ENCODE measurements at places on chromosomes 3 and 15.

DNA sequence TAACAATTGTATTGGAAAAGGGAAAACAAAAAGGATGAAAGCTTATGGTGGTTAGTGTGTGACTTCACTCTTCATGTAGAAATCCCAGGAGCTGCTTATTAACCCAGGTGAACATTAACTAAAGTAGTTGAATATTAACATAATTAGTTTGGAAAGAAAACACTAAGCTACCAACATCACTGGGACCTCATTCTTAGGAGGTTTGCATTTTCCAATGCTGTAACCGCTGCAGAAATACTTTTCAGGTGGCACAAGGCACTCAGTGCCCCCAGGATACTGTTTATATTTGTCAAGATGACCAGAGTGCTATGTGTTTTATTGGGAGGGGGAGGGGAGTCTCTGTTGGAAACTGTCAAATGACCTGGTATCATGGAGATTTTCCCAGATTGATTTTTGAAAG, 25.9 kb upstream of the VILL start:
- DNase-seq = no peak

DNA sequence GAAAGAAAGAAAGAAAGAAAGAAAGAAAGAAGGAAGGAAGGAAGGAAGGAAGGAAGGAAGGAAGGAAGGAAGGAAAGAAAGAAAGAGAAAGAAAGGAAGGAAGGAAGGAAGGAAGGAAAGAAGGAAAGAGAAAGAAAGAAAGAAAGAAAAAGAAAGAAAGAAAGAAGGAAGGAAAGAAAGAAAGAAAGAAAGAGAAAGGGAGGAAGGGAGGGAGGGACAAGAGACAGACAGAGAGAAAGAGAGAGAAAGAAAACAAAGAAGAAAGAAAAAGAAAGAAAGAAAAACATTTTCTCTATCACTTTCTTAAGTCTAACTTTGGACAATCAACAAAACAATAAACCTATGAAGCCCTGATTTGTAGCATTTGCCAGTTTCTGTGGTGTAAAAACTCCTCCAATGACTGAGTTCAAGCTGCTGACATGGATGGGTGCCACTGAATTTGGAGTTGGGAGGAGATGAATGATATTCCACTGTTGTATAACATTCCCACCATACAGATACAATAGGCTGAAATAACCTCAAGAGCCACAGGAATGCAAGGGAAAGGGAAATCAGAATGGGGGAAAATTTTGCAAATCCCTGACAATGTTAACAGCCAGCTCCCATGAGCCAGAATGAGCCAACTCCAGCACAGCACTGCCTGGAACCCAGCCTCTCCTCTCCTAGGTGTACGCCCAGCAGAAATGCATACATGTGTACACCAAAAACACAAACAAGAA, 15.0 kb upstream of the RTP3 start:
- no peak for DNase-seq

DNA sequence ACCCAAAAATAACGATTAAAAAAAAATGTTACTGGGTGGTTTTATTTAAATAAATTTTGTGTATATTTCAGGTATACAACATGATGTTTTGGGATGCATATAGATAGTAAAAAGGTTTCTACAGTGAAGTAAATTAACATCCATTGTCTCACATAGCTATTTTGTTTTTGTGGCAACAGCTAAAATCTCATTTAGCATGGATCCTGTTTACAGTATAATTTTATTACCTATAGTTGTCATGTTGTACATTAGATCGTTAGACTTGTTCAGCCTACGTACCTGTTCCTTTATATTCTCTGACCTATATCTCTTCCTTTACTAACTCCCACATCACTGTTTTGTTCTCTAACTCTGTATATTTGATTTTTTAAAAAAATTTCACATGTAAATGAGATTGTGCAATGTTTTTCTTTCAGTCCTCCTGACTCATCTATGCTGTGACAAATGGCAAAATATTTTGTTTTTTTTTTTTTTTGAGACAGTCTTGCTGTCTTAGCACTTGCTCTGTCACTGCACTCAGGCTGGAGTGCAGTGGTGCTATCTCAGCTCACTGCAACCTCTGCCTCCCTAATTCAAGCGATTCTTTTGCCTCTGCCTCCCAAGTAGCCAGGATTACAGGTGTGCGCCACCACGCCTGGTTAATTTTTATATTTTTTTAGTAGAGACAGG, 45.6 kb downstream of the OIP5 start:
- no peak for DNase-seq

DNA sequence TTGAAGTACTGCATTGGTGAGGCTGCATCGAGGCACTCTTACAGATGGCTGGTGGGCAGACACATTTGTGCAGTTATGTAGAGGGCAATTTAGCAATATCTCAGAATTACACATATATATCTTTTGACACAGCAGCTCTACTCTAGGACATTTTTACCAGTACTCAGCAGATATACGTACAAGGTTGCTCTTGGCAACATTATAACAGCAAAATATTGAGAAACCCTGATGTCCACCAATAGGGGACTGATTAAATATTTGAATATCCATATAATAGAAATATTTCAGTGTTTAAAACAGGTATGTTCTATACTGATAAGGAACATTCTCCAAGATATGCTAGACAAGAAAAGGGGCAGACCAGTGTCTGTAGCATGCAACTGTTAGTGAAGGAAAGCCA, 7.9 kb upstream of the FBXO22 start:
- DNase-seq = no peak

- no peak for DNase-seq
Observed at GRCh38 chr15:67969892-67970291, 84.2 kb upstream of the PIAS1 start.

GRCh38 chr3:68764554-68764953, 167.8 kb downstream of the TAFA4 start:
- DNase-seq = no peak

DNA sequence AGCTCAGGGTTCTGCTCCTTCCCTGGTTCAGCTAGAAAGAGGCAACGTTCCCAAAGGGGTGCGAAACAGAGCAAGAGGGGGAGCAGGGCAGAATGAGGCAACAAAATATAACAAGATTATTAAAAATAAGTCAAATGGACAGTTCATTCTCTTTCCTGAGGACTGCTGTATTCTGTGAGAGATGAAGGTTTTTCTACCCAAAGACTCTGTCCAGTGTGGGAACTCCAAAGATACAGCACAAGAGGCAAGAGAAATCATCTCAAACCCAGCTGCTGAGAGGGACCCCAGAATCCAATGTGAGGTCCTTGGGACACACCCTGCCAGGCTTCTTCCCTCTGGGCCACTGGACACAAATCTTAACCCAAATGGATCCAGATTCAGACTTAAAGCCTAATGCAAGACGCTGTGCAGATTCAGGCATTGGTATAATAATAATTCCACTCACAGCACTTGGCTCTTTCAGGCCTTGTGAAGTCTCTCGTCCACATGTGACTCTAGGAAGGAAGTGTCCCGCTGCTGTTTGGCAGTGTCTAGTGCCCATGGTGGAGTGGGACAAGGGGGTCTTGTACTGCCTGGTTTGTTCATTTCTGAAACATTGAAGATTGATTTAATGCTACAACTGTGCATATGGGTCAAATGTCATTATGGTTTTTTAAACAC, 14.5 kb upstream of the ARHGAP31 start:
- no peak for DNase-seq

DNA sequence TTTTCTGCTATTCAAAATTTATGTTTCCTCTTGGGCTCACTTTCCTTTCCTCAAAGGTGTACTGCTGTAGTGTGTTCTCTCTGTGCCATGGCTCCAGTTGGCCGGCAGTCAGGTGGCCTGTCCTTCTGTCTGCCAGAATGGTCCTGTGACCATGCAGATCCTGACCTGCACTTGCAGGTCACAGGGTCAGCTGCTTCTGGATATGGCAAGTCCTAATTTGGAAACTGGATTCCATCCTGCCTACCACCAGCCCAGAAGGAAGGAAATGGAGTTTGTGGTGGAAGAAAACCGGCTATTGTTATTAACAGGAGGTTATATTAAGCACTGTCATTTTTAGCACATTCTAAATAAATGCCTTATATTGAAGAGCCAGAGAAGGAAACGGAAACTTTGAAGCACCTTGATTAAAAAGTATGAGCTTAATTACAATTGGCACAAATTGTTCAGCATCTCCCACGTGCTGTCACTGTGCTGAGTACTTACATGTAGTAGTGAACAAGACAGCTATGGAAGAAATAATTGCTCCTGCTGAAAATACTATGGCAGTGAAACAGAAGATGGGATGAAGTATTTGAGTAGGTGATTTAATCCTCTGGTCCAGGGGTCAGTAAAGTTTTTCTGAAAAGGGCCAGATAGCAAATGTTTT, 362.8 kb downstream of the PTPRG start:
- no peak for DNase-seq

- DNase-seq = no peak
Observed at GRCh38 chr3:174387736-174388135, 471.4 kb upstream of the NAALADL2 start.

GRCh38 chr3:142782616-142783015, 58.8 kb downstream of the TRPC1 start:
- DNase-seq = no peak

GRCh38 chr15:58666957-58667356, 82.5 kb downstream of the ADAM10 start:
- no peak for DNase-seq

- DNase-seq = no peak
Observed at GRCh38 chr3:130968221-130968620, 58.4 kb downstream of the ASTE1 start.

GRCh38 chr3:99126316-99126715, 224.8 kb upstream of the DCBLD2 start:
- no peak for DNase-seq

DNA sequence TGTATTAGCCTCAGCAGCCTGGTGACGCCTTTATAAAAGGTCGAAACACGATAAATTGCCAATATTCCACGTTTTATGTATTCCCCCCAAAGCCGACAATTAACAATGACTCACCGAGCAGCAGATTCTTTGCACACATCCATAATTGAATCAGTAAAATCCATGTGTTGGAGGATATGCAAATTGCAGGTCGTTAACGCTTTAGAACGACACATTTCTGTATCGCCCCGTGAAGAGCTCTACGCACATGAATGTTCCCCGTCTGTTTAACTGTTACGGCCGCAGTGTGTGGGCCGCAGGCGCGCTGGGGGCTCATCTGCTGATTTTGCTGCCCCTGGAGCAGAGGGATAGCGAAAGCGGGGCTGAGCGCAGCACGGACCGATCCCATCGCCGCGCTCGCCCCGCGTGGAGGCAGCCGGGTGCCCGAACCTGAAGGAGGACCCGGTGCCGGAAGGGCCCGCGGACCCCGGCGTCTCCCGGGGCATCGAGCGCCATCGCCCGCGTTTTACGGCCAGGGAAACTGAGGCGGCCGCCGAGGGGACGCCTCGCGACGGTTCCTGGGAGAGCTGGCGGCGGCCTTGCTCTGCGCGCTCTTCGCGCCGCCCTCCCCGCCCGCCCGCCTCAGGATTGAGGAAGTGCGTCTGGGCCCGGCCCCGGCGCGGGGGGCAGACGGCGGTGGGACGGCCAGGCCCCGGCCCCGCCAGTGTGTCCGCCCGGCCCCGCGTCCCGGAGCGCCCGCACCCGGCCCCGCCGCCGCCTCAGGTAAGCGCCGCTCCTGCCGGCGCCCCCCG, at the start of gene LRRK1:
Gene LRRK1 (plus strand): TSS at position 668 of the 791 bp plus-strand sequence. CDS start 5,276 bp downstream, outside the sequence.
- no peak for DNase-seq

DNA sequence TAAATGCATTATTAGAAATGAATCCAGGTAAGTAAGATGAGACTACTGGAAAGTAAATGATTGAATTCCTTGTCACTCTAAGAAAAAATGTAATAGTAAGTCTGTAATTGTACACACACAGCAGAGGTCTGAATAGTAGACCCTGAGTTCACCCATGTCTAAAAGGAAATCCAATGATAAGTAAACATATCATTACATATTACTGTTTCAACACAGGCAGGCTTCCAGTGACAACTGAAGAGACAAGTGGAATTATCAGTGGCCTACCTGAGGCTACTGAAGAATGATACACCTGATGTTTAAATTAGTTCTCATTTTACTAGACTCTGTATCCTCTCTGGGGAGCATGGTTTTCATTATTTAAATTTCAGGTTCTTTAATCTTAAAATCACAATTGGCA, 6.2 kb upstream of the CCNL1 start:
- DNase-seq = no peak

- peak; percentile 54 for DNase-seq
Observed at GRCh38 chr3:55790596-55791350, 303.7 kb upstream of the WNT5A start.

DNA sequence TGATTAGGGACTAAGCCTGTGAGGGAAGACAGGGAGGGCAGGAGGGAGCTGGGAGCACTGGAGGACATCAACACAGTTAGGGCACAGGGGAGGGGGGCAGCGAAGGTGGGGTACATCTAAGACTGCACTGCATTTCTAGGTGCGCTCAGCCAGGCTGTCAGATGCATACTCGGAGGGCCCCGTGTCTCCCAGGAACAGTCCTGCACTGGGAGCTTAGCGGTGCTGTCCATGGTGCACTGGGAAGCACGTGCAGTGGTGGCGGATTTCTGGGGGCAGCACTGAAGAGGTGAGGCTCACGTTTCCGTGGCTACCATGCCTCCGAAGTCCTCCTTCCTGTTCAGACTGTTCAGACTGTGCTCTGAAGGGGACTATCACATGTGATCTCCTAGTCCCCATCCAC, 54.4 kb downstream of the ROPN1B start:
- DNase-seq = no peak

DNA sequence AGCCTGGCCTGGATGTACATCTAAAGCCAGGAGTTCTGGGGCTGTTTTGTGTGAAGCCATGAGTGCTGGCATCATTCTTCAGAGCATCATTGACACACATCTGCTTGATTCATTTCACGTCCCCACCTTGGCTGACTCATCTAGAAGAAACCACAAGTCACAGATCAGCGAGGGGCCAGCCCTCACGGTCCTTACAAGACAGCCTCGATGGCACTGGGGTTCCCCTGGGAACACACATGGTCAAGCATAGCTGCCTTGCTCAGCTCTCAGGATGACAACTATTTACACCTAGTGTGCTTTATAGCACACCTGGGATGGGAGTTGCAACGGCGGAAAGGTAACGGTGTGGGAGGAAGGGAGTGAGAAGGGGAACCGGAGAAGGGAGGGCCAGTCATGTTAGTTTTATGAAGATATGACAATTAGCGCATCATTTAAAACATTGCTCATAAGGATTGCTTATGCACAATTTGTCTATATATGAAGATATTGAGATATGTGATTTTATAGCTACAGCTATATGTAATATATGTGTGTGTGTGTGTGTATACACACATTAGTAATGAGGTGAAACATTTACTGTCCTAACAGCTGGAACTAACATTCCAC, 227.1 kb downstream of the RPLP1 start:
- DNase-seq = no peak

GRCh38 chr3:78041486-78041885, 1001.6 kb downstream of the ROBO2 start:
- no peak for DNase-seq

- DNase-seq = no peak
Observed at GRCh38 chr3:30766522-30766921, 127.9 kb downstream of the GADL1 start.

- no peak for DNase-seq
Observed at GRCh38 chr3:132090921-132091320, 56.1 kb upstream of the CPNE4 start.

GRCh38 chr15:85380812-85381642, 624 bp downstream of the AKAP13 start:
- DNase-seq = peak; percentile 8

- DNase-seq = peak; percentile 39
Observed at GRCh38 chr3:100131241-100131640, 16.9 kb upstream of the FILIP1L start.

Data from HL-60 (cell line).